CD4-positive, CD25-positive, alpha-beta regulatory T cell (primary cell): ENCODE measurements at places on chromosomes 4 and X.

GRCh38 chr4:130747842-130748241, 1651.9 kb downstream of the C4orf33 start:
- no peak for DNase-seq

GRCh38 chr4:1462768-1463075, 56.5 kb upstream of the NKX1-1 start:
- no peak for DNase-seq

DNA sequence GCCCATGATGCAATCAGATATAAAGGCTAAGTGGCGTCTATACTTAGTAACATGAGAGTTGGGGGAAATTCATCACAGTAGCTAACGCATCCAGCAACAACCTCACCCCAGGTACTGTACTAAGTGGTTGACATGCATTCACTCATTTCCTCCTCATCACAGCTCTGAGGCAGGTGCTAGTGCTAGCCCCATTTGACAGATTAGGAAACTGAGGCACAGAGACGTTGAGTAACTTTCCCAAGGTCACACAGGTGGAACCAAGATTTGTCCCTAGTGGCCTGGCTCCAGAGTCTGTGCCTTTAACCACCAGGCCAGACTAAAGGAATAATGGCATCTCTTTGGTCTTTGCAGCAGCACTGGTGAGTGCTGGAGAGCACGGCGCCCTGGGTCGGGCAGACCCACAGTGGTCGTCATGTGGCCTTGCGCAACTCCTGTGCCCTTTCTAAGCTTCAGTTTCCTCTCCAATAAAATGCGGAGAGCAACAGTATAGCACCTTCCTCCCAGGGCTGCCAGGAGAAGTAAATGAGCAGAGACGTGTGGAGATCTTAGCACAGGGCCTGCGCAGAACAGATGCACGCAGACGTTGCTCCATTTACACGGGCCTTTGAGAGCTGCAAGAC, 186.4 kb downstream of the BCOR start:
- no peak for DNase-seq

- DNase-seq: no peak
These were observed 24.2 kb downstream of the EPHA5 start for GRCh38 chr4:65646136-65646535.

- DNase-seq: no peak
These were observed 18.7 kb downstream of the RBBP7 start for GRCh38 chrX:16851421-16851820.

GRCh38 chr4:107900508-107900907, 30.8 kb upstream of the CYP2U1 start:
- DNase-seq: no peak

DNA sequence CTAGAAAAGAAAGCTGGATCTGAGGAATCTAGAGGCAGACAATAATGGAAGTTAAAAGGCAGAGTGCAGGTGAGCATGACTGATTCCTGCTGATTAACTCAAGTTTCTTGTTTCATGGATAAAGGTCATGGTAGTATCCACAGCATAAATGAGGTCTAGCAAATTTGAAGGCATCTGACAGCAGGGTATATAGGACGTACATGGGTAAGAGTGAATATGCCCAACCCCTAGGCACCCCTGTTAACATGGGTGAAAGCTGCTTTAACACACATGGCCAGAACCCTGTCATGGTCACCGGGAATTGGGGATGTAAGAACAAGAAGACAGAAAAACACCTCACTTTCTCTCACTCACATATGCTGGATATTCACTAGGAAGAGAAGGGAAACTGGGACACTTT, 25.0 kb downstream of the NLRP2B start:
- DNase-seq: no peak

DNA sequence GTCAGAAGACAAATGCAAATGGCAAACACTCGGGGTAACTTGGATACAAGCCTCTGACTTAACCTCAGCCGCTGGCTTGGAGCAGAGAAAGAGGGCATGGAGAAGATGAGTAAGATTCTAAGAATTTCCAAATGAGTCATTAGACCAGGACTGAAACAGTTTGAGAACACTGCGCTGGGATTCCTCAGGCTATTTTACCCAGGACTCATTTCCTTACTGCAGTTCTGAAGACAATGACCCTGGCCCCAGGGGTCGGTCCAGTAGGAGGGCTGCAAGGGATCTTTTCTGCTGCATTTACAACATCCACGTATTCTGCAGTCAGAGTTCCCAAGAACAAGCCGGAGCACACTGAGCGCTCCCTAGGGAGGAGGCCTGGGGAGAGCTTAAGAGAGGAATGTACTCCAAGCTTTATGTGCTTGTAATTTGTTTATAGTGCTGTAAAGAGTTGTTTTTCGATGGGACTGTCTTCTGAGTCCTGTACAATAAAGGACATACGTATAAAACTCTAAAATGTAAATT, 27.3 kb upstream of the SORBS2 start:
- DNase-seq: no peak
